CD4-positive, CD25-positive, alpha-beta regulatory T cell (primary cell): ENCODE measurements at places on chromosomes 3 and 15. TPM values are rescaled to one million over a fixed set of nuclear protein-coding genes. Genes with fewer than 3 reads are reported as not detected.

The SEMA3B gene
- polyA plus RNA-seq, result not detected

The OR5K4 gene
- not detected for polyA plus RNA-seq

The CCDC39 gene
- polyA plus RNA-seq, result not detected

The PRTG gene
- polyA plus RNA-seq, result not detected

DNA sequence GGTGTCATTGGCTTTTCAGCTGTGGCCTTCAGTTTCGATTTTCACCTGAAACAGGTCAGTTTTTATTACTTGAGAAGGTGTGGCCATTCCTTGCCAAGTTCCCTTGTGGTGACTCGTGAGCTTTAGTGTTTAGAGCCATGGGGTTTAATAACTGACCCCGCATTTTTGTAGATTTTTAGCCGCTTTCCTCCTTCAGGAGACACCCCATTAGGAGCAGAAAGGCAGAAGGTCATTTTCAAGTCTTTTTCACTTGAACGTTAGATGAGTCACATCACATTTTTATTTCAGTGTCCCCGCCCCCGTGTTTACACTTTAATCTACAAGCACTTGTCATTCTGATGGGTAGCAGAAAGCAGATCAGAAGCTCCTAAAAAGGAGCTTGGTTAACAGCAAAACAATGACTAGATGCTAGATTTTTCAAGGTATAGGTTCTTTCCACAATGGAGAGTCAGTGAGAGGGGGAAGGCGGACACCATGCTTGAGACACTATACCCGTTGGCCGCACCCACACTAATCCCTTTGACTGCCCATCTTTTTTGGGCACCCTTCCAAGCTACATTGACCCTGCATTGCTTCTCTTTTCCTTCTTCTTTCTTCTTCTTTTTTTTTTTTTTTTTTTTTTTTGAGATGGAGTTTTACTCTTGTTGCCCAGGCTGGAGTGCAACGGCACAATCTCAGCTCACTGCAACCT is 132.7 kb downstream of the GHSR start:
- peak; percentile 56 for DNase-seq

- DNase-seq, result no peak
These were observed 128.9 kb downstream of the TFG start for GRCh38 chr3:100838157-100838556.

DNA sequence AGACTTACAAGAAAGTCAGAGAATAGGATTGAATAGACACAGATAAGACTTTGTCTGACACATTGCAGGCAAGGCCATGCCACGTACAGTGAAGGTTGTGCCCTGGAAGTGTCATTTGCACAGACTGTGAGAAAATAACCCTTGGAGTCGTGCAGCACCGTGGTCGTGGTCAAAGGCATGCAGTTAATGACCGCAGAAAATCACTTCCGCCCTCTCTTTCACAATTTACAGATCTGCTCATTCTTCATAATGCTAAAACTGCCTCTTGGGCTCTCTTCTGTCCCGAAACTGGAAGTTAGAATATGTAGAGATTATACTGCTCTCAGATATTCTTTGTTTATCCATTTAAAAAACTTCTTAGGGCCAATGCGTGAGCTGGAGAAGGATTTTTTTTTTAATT is 73.2 kb upstream of the CTXND1 start:
- DNase-seq, result no peak

GRCh38 chr15:55260562-55261131 is 29.0 kb downstream of the RAB27A start:
- DNase-seq, result no peak

DNA sequence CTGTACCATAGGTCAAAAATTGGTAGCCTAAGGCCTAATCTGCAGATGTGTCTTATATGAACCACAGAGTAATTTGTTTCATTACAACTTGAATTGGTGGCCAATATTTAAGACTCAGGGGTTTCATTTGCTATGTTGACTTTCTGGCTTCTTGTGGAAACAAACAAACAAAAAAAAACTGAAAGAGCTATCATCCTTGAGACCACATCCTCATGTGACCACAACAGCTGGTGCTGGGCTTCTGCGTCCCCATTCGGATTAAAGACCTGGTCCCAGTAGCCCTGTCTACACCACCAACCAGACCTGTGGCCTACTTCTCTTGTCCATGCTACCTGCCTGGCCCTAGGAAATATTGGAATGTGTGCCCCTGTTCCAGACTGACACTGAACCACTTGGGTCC is 61.7 kb downstream of the STRIT1 start:
- no peak for DNase-seq

- DNase-seq, result no peak
These were observed 953.4 kb downstream of the AGBL1 start for GRCh38 chr15:87033056-87033455.

- DNase-seq, result no peak
These were observed 81.3 kb upstream of the NAALADL2 start for GRCh38 chr3:174777813-174778212.

DNA sequence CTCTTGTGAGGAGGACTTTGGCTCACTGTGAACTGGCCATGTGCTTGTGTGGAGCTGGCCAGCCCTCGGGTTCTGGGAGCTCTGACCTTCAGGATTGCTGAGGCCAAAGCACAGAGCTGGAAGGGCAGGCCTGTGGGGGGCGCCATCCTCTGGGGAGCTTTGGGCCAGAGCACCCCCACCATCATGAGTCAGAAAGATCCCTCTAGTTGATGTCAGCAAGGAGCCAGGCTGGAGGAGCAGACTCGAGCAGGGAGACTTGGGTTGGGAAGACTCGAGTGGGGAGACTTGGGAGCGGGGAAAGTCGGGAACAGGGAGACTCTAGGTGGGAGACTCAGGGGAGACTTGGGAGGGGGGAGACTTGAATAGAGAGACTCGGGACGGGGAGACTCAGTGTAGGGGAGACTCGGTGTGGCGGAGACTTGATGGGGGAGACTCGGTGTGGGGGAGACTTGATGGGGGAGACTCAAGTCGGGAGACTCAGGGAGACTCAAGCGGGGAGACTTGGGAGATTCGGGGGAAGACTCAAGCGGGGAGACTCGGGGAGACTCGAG is 37.7 kb upstream of the PLXNA1 start:
- no peak for DNase-seq

GRCh38 chr15:31560643-31561042 is 234.0 kb downstream of the KLF13 start:
- DNase-seq, result no peak

- no peak for DNase-seq
These were observed 723.5 kb downstream of the NLGN1 start for GRCh38 chr3:174120997-174121396.

- DNase-seq, result peak; percentile 87
These were observed 47.6 kb downstream of the SETMAR start for GRCh38 chr3:4350789-4351163.
